ENCODE measurements at places on chromosomes 1 and 21.

GRCh38 chr1:189117072-189117770 is 1360.4 kb downstream of the BRINP3 start:
- DNase-seq, result no peak

DNA sequence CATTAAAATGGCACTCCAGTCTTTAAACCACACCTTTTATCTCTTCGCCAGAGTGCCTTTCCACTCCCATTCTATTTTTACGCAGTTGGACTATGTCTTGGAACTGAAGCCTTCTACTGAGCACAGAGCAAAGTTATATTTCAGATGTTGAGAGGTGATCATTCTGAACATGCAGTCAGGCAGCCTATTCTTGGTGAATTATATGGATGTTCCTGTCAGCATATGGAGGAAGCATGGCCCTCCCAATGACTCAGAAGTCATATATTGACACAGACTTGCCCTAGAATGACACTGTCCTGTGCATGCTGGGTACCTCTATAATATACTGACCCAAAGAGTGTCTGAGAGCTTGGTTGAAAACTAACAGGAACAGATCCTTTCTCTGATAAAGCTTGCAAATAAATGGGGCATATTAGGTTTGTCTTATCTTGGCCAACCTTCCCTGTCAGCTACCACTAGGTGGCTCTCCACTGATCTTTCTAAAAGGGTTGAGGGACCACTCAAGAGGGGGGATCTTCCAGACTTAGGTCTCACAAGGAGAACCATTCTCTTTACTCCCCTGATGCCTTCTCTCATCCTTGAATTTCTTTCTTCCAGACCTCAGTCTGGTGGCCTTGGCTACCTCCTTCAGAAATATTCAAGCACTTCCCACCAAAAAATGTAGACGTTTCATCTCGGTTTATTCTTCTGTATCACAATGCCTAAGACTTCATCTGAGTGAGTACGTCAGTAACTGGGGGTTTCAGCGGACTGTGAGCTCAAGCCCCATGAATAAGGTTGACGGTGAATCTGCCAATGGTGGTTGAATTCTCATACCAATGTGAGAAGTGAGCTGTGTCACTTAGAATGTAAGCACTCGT is 11.8 kb upstream of the ALG14 start:
- DNase-seq, result peak; percentile 61

DNA sequence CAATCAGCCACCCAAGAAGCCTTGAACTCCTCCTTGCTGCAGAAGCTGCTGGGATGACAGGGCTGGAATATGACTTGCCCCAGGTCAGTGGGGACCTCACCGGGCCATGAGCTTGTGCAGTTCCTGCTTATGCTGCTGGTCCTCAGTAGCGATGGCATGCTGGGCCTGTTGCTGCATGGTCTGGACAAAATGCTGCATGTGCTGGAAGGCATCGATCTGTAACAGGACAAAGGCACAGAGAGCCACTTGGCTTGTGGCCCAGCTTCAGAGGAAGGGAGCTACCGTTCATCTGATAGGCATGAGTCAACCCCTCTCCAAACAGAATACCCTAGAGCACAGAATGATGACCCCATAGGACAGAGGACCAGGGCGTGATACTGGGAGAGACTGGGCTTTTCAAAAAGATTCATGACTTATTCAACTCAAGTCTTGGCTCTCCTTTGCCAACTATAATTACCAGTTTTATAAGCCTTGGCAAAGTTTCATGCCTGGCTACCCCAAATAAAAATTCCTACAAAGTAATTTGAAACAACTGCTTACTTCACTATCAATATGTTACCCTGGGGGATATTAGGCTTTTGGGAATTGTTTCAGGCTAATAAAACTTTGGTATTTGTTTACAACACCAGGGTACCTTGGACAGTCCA is 34.7 kb upstream of the EXOSC10 start:
- DNase-seq, result no peak

DNA sequence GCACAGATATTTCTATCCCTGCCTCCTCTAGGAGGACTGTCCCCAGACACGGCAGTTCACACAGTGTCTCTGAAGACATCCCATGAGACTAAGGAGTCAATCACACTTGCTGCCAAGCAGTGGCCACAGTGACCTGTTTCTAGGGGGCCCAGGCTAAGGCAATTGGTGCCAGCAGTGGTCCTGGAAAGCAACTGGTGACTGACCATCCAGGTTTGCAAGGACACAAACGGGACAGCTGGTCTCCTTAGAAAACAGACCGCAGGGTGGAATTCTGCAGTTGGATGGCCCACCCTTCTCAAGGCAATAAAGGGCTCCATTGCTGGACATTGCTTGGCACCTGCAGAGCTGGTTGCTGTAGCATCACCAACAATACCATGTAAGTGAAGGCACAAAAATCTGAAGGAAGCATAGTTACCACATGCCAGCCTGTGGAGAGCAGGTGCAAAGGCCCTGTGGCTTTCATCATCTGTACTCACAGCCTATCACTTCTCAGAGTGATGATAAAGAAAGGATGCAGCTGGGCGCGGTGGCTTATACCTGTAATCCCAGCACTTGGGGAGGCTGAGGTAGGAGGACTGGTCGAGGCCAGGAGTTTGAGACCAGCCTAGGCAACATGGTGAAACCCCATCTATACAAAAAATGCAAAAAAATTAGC is 81.5 kb downstream of the STUM start:
- DNase-seq, result no peak

DNA sequence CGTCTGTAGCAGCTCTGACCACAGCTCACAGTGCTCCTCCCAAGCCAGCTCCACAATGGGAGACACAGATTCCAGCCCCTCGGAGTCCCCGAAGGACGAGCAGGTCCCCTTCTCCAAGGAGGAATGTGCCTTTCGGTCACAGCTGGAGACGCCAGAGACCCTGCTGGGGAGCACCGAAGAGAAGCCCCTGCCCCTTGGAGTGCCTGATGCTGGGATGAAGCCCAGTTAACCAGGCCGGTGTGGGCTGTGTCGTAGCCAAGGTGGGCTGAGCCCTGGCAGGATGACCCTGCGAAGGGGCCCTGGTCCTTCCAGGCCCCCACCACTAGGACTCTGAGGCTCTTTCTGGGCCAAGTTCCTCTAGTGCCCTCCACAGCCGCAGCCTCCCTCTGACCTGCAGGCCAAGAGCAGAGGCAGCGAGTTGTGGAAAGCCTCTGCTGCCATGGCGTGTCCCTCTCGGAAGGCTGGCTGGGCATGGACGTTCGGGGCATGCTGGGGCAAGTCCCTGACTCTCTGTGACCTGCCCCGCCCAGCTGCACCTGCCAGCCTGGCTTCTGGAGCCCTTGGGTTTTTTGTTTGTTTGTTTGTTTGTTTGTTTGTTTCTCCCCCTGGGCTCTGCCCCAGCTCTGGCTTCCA is 22.9 kb upstream of the VPS13D start:
- DNase-seq, result no peak

DNA sequence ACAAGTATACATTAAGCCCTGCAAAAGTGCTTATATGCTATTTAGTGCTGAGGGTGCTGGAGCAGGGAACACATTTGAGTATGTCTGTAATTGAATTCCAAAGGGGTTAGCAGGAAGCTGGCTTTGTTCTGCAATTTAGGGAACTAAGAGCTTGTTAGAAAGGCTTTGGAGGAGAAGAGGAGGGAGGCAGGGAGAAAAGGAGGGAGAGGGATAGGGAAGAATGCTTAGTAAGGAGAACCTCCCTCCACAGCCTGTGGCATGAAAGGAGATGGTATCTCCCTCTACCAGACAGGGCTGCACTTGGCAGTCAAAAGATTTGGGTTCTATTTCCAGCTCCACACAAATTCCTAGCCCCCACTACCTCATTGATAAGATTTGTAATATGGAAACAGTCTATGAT is 217.8 kb downstream of the DAB1 start:
- no peak for DNase-seq
